ENCODE measurements at places on chromosomes 4 and X.
A peak's percentile ranks its signal among the peaks of the same experiment; 100 is the strongest.

- peak; percentile 12 for DNase-seq
Measured at GRCh38 chr4:183403486-183403885, 41.0 kb upstream of the CDKN2AIP start.

GRCh38 chrX:30183554-30183953, 31.8 kb upstream of the MAGEB2 start:
- DNase-seq = no peak

DNA sequence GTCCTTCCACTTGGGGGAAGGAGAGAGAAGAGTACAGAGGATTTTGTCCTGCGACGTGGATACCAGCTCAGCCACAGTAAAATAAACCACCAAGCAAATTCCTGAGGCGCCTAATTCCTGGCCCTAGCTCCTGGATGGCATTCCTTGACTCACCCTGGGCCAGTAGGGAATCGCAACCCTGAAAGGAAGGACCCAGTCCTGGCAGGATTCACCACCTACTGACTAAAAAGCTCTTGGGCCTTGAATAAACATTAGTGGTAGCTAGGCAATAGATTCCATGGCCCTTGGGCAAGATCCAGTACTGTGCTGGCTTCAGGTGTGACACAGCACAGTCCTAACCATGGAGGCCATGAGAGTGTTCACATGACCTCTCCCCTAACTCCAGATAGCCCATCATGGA, 45.6 kb downstream of the GABRA3 start:
- no peak for DNase-seq

- peak; percentile 3 for DNase-seq
Measured at GRCh38 chr4:177016541-177017141, 223.9 kb upstream of the VEGFC start.

DNA sequence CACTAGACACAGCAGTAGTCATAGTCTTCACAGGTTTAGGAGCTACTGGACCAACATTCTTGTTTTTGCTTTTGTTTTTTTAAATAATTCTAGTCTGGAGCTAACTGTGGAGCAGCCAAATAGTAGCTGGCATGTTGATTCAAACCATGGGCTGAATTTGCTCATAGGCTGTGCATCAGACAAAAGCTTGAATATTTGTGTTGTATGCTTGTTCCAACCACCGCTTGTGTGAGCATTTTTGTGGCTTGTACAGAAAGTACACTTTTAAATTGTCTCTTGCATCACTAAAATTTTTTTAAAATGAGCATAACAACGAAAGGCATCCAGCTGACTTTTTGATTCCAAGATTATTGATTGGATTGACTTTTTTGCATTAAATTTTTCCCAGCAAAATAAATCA, 39.6 kb downstream of the CCNI start:
- DNase-seq = peak; percentile 33

DNA sequence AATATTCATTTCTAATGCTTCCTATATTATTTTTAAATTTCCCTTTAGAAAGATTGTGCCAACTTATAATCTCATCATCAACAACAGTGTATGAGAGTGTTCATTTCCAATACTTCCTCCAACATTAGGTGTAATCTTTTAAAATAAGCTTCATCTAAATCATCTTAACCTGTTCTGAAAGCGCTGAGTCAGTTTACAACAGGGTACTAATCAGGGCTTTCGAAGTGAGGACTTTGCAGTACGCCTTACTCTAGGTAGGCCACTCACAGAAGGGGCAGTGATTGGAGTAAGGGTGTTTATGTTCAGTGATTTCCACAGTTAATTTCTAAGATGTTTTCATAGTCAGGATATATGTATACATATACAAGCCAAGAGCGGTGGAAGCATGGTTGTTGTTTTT, 87.9 kb downstream of the FRAS1 start:
- no peak for DNase-seq

GRCh38 chrX:72100824-72101351, 30.8 kb downstream of the RTL5 start:
- DNase-seq = peak; percentile 31

- no peak for DNase-seq
Measured at GRCh38 chr4:102710986-102711385, 49.8 kb downstream of the MANBA start.

DNA sequence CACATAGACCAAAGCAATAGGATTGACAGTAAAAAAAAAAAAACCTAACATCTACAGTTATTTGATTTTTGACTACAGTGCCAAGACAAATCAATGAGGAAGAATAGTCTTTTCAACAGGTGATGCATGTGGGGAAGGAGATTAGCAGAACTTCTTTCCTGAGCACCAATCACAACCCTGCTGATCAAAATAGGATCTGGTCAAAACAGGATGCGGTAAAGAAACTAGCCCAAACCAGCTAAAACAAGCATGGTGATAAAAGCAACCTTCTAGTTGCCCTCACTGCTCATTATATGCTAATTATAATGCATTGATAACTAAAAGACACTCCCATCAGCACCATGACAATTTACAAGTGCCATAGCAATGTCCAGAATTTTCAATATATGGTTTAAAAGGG, 667.5 kb downstream of the GRXCR1 start:
- no peak for DNase-seq

GRCh38 chr4:119189638-119190037, 22.9 kb upstream of the USP53 start:
- DNase-seq = peak; percentile 43

- no peak for DNase-seq
Measured at GRCh38 chr4:125323654-125324053, 8.9 kb downstream of the FAT4 start.

- no peak for DNase-seq
Measured at GRCh38 chr4:15148199-15148598, 145.9 kb downstream of the CPEB2 start.

GRCh38 chr4:121227341-121227792, 63.2 kb upstream of the TNIP3 start:
- no peak for DNase-seq

DNA sequence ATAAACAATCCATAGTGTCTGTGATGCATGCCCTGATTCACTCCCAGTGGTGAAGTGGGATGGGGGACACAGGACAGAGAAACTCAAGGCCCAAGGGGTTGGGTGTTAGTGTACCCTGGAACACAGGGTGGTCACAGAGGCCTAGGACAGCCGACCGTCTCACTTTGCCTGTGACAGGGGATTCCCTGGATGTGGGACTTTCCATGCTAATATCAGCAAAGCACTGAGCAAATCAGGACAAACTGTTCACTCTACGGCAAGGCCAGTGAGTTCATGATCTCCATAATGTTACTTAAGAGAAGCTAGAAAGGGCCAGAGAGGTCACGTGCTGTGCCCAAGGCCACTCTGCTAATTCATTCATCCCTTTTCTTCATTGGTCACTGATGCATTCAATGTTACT, 158.7 kb upstream of the RBPJ start:
- DNase-seq = no peak

- DNase-seq = no peak
Measured at GRCh38 chr4:125123570-125124109, 191.1 kb upstream of the FAT4 start.

GRCh38 chr4:119731146-119731742, 102.6 kb upstream of the PDE5A start:
- DNase-seq = peak; percentile 34

DNA sequence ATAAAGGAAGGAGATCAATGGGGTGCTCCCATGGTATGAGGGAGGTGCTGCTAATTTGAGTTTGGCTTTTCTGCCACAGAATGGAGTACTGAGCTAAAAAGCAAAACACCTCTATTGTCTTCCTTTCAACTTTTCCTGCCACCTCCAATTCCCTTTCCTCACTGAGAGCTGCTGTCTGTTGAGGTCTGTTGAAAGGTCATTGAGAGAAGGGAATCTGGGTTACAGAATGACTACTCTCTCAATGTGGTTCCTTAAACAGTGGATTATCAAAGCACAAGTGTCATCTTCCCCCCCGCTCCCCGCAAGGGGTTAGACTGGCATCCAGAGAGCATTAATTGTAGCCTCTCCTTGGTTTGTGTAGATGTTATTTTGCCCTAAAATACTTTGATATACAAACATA, 10.7 kb downstream of the USP9X start:
- no peak for DNase-seq

DNA sequence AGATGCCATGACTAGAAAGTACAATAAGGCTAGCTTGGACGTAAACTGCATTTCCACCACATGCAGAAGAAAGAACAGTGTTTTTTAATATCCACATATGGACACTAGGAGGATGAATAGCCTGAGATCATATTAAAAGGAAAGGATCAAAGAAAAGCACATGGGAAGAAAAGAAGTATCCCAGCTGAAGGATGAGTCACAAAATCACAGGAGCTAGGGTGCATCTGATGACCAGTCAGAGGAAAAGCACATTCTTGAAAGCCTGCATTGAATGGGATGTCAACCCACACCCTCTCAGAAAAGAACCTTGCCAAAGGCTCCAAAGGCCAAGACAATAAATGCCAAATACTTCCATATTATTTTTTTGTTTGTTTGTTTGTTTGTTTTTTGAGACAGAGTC, 56.8 kb upstream of the PRDX4 start:
- no peak for DNase-seq

DNA sequence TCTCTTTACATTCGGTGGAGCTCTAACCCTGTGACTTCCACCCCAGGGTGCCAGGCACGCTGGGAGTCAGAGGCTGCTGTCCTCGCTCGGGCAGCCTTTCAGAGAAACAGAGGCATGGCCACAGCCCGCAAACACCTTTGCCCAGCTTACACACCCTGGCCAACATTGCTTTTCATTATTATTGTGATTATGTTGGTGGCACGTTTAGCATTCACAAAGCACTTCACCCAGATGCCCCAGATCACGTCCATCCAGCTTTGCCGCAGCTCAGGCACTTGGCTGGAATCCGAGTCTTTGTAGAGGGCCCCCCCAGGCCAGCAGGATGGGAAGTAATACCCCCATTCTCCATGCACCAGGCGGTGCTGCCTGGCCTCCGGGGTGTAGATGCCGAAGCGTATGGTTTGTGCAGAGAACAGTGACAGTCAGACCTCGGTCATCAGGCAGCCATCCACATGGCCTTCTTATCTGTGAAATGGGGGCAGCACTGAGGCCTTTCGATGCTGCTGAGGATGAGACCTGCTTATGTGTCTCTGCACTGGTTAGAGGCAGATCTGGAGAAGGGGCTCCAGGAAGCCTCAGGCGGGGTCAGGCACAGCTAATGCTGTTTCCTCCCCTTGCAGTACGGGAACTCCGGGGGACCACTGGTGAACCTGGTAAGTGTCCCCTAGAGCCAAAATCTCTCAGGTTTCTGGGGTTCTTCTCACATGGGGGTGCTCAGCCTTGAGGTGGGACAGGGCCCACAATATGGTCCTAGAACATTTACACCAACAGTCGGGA, 22.3 kb downstream of the HTRA3 start:
- DNase-seq = no peak

DNA sequence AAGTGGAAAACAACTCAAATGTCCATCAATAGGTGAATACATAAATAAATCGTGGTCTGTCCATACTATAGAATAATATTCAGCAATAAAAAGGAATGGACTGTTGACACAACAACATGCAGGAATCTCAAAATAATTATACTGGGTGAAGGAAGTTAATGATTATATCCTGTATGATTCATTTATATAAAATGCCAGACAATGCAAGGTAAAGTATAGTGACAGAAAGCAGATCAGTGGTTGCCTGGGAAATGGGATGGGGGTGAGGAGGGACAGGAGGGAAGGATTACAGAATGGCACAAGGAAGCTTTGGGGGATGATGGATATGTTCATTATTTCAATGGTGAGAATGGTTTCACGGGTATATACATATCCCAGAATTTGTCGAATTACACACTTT, 12.3 kb downstream of the PYURF start:
- no peak for DNase-seq

GRCh38 chr4:165394275-165394674, 15.5 kb downstream of the CPE start:
- DNase-seq = no peak

- DNase-seq = no peak
Measured at GRCh38 chr4:2417226-2417764, 1.1 kb downstream of the ZFYVE28 start.

DNA sequence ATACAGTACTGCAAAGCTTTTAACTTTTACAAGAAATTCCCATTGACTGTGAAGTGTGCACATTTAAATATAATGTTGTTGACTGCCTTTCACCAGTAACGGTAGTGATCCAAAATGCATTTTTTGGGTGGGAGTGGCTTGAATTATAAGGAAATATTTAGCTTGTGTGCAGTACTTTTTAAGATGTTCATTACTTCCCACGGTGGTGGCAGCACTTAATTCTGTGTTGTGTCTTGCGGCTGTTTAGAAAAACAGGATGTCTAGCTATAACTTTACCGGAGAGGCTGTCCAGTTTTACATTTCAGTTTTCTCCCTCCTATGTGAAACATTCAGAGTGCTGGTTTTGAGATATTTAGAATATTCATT, 1.7 kb downstream of the TMEM131L start:
- no peak for DNase-seq

GRCh38 chr4:138938366-138938690, 77.3 kb upstream of the NOCT start:
- peak; percentile 64 for DNase-seq

- DNase-seq = no peak
Measured at GRCh38 chr4:7379719-7380118, 55.0 kb downstream of the PSAPL1 start.

GRCh38 chr4:108947526-108947925, 184.7 kb upstream of the ETNPPL start:
- no peak for DNase-seq

GRCh38 chr4:30281986-30282385, 438.2 kb upstream of the PCDH7 start:
- no peak for DNase-seq

- no peak for DNase-seq
Measured at GRCh38 chr4:88524171-88524570, 595 bp upstream of the PYURF start.

Data from trophoblast cell (in vitro differentiated cells and primary cell).